ENCODE measurements at places on chromosomes 2 and 18. TPM values are rescaled to one million over a fixed set of nuclear protein-coding genes. Genes with fewer than 3 reads are reported as not detected.

GRCh38 chr2:69663860-69664259 is 20.3 kb upstream of the AAK1 start:
- no peak for DNase-seq

DNA sequence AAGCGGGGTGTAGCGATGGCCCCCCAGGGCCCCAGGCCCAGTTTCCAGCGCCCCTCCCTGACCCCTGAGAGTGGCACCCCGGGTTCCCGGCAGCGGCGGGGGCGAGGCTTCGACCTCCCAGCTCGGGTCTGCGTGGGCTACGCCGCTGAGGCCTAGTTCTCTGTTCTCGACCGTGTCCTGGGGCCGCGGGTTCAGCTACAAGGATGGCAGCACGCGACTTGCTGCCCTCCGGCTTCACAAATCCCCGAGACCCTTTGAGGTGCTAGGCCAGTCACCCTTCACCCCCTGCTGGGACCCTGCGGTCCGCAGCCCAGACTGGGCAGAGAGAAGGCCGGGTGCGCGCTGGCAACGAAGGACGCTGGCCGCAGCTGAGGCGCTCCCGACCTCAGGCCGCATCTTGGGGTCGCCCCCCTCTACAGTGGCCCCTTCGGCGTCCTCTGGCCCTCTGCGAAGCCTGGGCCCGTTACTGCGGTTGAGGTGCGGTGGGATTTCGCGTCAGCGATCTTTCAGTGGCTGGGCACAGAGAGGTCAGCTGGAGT is 1.2 kb downstream of the OTX1 start:
- DNase-seq = no peak

- DNase-seq = no peak
Observed at GRCh38 chr18:42047721-42048120, 92.7 kb downstream of the PIK3C3 start.

The TMEM214 gene
- 80.0 TPM for total RNA-seq

Measured in mucosa of gallbladder (tissue), 1 donor.